Small intestine (tissue), 16 donors: ENCODE measurements at places on chromosomes 1 and 21. TPM values are rescaled to one million over a fixed set of nuclear protein-coding genes. Genes with fewer than 3 reads are reported as not detected.
A peak's percentile ranks its signal among the peaks of the same experiment; 100 is the strongest.

GRCh38 chr1:227845147-227845458, 29.6 kb downstream of the PRSS38 start:
- no peaks in the 10 kb centered on the region for H3K4me1 ChIP-seq
- no peaks in the 10 kb centered on the region for H3K27me3 ChIP-seq
- no peak overlapping the region for H3K27ac ChIP-seq
- H3K4me3 ChIP-seq, result no peak overlapping the region
- no peak for DNase-seq

- no peak overlapping the region for H3K4me3 ChIP-seq
- no peaks in the 10 kb centered on the region for H3K4me1 ChIP-seq
- no peak for DNase-seq
Measured at GRCh38 chr1:64282351-64282750, 78.9 kb downstream of the UBE2U start.

- no peaks in the 10 kb centered on the region for H3K36me3 ChIP-seq
- H3K4me1 ChIP-seq, result no peaks in the 10 kb centered on the region
- DNase-seq, result no peak
- H3K27me3 ChIP-seq, result peaks cover 2% of the 10 kb centered on the region
- no peak overlapping the region for H3K27ac ChIP-seq
Measured at GRCh38 chr1:202663131-202663530, 47.1 kb downstream of the SYT2 start.

GRCh38 chr21:44793592-44794374, 7.8 kb downstream of the UBE2G2 start:
- peak; percentile 82 for DNase-seq
- H3K27me3 ChIP-seq, result no peaks in the 10 kb centered on the region
- peaks cover 8% of the 10 kb centered on the region for H3K4me1 ChIP-seq
- no peak overlapping the region for H3K4me3 ChIP-seq
- H3K36me3 ChIP-seq, result peaks cover 14% of the 10 kb centered on the region

DNA sequence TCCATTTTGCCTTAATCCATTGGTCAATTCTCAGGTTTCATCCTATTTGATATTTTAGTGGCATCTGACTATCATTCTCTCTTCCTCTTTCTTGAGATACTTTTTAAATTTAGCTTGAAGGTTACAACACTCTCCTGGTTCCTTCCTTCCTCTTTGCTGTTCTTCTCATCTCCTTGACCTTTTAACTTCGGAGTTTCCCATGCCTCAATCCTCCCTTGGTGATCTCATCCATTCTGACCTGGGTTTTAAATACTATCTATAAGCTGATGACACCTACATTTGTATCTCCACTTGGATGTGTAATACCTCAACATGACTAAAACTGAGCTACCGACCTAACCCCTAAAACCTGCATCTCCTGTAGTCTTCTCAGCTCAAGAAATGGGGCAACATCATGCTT, 4.8 kb upstream of the ZNF687 start:
- no peak overlapping the region for H3K27ac ChIP-seq
- no peaks in the 10 kb centered on the region for H3K36me3 ChIP-seq
- DNase-seq, result no peak
- H3K4me3 ChIP-seq, result no peak overlapping the region
- H3K4me1 ChIP-seq, result peaks cover 5% of the 10 kb centered on the region

DNA sequence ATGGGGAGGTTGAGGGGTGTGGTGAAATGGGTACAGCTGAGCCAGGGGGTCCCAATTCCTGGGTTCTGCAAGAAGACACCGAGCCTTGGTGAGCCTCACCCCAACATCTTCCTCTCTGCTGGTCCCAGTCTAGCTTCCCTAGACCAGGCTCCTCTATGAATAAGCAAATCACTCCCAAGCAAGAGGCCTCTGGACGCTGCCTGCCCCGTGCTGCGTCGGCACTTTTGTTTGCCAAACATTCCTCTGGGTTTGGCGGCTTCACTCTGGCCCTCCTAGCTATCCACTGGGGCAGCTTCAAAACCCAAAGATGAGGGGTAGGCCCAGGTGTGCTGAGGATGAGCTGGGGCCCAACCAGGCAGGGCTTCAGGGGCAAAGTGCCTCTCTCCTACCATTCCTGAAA, 137.1 kb upstream of the CD34 start:
- peaks cover 6% of the 10 kb centered on the region for H3K36me3 ChIP-seq
- no peaks in the 10 kb centered on the region for H3K27me3 ChIP-seq
- H3K4me3 ChIP-seq, result no peak overlapping the region
- peaks cover 7% of the 10 kb centered on the region for H3K4me1 ChIP-seq
- DNase-seq, result no peak
- H3K27ac ChIP-seq, result peak overlapping the region; percentile 59

DNA sequence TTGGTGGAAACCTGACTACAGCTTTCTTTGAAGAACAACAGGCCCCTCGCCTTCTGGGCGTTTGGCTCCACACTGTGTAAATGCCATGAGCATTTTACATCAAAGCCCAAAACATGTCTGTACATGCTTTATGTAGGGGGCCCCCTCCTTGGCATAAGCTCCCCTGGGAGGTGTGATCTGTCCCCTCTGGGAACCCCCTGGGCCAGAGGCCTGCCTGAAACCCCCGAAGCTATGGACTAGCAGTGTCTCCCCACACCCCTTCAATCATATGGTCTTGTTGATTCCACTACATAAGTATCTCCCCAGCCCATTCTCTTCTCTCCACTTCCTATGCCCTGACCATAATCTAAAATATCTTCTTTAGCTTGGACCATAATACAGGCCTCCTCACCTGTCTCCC, 241.5 kb downstream of the C1orf94 start:
- H3K4me1 ChIP-seq, result peaks cover 1% of the 10 kb centered on the region
- no peaks in the 10 kb centered on the region for H3K27me3 ChIP-seq
- no peaks in the 10 kb centered on the region for H3K36me3 ChIP-seq
- no peak overlapping the region for H3K4me3 ChIP-seq
- DNase-seq, result no peak
- H3K27ac ChIP-seq, result no peak overlapping the region

- H3K27me3 ChIP-seq, result no peaks in the 10 kb centered on the region
- no peaks in the 10 kb centered on the region for H3K36me3 ChIP-seq
- DNase-seq, result no peak
Measured at GRCh38 chr1:228307218-228308023, 99.2 kb downstream of the TRIM11 start.

GRCh38 chr1:29876902-29877301, 640.6 kb downstream of the PTPRU start:
- no peaks in the 10 kb centered on the region for H3K27me3 ChIP-seq
- no peak for DNase-seq
- no peaks in the 10 kb centered on the region for H3K36me3 ChIP-seq
- no peak overlapping the region for H3K4me3 ChIP-seq

STUM gene
- 1.1 TPM for polyA plus RNA-seq

- peaks cover 22% of the 10 kb centered on the region for H3K4me1 ChIP-seq
- no peaks in the 10 kb centered on the region for H3K36me3 ChIP-seq
- no peak for DNase-seq
- no peaks in the 10 kb centered on the region for H3K27me3 ChIP-seq
- H3K27ac ChIP-seq, result no peak overlapping the region
Measured at GRCh38 chr21:35042836-35043235, 6.3 kb downstream of the RUNX1 start.

- H3K36me3 ChIP-seq, result peaks cover 2% of the 10 kb centered on the region
- no peak for DNase-seq
- H3K27me3 ChIP-seq, result no peaks in the 10 kb centered on the region
Measured at GRCh38 chr1:57296726-57297250, 127.1 kb downstream of the DAB1 start.

NTMT2 gene
- not detected for polyA plus RNA-seq
